Large intestine (tissue), 12 donors: ENCODE measurements at places on chromosomes 11 and 22.

DNA sequence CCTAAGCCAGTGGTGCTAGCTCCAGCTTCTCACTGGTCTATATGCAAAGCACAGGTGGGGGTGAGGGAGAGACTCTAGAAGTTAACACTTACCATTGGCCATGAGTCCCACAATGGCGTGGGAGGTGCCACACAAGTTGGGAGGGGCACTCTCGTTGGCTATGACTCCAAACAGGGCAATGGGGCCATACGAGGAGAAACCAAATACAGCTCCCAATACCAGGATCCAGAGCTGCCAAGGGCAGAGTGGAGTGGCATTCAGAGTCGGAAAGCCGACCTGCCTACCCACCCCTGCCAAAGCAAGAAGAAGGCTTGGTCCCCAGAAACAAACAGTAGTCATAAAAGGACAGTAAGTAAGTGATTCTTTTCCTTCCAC lies 5.6 kb downstream of the SLC37A4 start:
- DNase-seq = no peak

GRCh38 chr11:59755701-59756557 lies 753 bp downstream of the STX3 start:
- DNase-seq = peak; percentile 76

GRCh38 chr11:31652528-31652927 lies 143.0 kb downstream of the ELP4 start:
- DNase-seq = no peak

GRCh38 chr22:37330200-37331033 lies 48.1 kb downstream of the CYTH4 start:
- DNase-seq = peak; percentile 81

- no peak for DNase-seq
Measured at GRCh38 chr11:105609832-105610781, at the start of gene GRIA4. Gene GRIA4, plus strand, starts transcription at chr11:105610073. Its CDS starts 925 bp downstream, at chr11:105610998.

- peak; percentile 24 for DNase-seq
Measured at GRCh38 chr11:44286268-44286880, 23.6 kb downstream of the ALX4 start.

- DNase-seq = no peak
Measured at GRCh38 chr11:64223001-64223651, 2.9 kb downstream of the TRPT1 start.

DNA sequence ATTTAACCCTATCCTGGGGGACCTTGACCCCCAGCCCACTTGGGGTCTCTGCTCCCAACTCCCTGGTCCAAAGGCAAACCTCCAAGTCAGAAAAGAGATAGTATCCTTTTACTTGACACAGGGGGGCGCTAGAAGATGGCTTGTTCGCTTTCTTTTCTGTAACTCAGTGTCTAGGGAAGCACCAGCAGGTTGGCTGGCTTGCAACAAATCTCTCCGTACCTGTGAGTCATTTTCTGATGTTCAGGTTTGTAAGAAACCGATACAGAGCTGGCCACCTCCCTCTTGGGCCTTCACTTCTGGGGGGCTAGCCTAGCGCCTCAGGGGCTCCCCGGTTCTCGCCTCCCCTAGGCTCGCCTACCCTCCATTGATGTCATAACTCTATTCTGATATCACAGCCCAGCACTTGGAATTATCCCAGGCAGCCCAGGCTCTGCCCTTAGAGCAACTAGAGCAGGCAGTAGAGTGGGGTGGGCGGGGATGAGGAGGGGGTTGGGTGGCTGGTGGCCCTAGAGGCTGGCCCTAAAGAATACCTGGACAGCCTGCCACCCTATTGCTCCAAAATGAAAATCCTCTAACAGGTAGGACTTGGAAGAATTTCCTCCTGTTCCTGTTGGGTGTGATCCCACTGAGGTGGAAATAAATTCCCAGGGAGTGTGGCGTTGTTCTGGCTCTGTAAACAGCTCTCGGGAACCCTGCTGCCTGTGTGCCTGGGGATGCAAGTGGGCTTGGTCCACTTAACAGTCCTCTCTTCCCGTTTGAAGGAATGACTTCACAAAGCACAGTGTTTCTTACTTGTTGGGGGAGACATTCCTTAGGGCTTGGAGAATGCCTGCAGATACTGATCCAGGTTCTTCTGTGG lies 69.4 kb downstream of the OSBP2 start:
- DNase-seq = peak; percentile 69

- no peak for DNase-seq
Measured at GRCh38 chr11:62898027-62898426, 17.3 kb downstream of the SLC3A2 start.
